Putamen (tissue), 1 donor: ENCODE measurements at places on chromosomes 12 and 14.

DNA sequence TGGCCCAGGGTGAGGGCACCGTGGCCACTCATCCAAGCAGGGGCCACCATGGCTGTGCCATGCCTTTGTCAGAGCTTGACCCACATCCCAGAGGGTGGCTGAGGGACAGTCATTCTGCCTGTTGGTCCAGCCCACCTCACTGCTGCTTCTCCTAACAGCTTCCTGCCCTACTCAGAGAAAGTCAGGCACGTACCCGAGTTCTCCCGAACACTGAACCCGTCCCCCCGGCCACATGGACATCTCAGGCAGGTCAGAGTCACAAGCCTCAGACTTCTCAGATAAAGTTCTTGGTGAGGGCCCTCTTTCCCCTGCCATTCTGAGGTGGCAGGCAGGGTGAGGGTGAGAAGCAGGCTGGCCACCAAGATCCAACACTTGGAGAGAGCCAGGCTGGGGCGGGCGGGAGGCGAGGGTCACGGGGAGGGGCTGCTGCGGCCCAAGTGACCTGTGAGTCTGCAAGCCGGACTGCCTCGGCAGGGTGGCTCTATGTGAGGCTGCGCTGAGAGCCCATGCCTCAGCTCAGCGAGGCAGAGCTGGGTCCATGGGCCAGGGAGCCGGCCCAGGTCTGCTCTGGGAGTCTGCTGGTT lies 317.8 kb downstream of the TMEM121 start:
- no peak for DNase-seq

DNA sequence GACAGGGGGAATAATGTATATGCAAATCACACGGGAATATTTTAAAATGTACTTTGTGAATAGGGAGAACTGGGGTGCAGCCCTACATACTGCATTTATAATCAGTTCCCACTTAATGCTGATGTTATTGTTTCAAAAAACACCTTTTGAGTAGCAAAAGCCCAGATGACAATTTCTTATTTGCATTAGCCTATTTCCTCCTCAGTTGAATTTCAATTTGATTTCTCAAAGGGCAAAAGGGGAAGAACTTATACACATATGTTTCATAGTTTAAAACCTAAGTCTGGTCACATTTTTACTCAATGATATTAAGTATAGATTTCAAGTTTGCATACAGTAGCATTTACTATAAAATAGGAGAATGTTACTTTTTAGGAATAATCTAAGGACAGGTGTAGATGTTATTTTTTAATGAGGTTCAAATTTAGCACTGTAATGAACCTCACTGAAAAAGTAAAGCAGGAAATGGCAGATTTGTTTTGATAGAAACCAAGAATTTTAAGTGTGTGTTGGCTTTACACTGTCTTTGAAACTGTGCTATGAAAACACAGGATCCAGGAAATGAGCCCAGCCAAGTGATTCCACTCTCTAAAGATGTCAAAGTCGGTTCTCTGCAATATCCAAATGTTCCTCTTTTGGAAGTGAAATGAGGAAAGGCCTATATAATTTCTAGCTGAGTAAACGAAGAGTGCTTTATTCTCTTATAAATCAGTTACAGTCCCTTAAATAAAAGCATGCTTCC lies 367.4 kb downstream of the BTG1 start:
- DNase-seq, result no peak

DNA sequence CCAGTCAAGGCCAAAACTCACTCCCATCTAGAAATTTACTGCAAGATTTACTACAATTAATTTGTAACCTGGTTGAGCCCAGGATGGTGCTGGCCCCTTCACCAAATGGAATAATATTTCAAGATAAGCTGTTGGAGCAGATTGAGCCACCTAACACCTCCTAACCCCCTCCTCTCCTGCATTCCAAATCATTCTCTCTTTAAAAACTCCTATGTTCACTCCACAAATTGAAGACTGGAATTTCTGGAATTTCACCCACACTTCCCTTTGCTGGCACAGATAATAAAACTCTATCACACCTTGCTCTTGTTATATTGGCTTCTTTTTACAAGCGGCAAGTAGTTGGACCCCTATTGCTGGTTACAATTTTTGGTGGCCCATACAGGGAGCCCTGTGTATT lies 41.7 kb downstream of the MIS18BP1 start:
- DNase-seq, result no peak

DNA sequence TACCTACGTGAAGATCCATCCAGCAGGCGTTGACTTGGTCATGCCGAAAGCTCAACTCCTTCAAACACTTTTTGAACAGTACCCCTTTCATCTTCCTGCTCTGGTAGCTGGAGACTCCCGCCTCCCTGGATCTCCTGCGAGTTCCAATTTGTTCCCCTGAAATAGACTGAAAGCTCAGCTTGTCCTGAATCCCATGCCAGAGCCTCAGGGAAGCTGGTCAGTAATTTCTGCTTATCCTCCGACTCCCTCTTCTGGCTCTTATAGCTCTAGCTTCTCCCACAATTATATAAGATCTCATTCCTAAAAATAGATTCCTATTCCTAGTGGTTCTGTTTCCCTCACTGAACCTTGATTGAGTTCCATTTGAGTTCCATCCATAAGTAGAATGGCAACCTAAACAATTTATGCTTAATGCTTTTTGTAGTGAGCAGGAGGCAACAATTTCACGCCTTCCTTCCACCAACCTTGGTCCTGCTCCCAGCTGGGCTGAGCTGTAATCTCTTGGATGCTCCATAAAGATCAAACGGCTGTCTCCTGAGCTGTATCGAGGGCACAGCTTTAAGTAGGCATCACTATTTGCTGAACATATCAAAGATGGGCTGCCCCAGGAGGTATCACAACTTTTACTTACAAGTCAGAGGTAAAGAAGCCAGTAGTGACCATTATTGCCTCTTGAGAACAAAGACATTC lies 8.0 kb upstream of the TMEM132C start:
- peak; percentile 67 for DNase-seq

- DNase-seq, result no peak
Measured at GRCh38 chr14:30496852-30497251, 62.1 kb upstream of the G2E3 start.

DNA sequence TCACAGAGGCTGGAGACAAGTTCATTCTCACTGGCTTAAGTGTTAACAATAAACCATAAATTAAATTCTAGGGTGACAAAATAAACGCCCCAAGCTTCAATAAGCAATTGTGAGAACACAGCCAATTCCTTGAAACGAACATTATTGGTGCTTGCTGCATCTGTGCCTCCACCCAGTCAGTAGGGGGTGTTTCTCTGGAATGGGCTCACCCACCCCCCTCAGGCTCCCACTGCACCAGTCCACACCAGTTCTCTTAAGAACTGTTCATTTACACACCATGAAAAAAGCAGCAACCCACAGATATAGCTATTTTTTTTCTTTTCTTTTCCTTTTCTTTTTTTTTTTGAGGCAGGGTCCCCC lies 34.7 kb downstream of the CDC42BPB start:
- DNase-seq, result no peak

DNA sequence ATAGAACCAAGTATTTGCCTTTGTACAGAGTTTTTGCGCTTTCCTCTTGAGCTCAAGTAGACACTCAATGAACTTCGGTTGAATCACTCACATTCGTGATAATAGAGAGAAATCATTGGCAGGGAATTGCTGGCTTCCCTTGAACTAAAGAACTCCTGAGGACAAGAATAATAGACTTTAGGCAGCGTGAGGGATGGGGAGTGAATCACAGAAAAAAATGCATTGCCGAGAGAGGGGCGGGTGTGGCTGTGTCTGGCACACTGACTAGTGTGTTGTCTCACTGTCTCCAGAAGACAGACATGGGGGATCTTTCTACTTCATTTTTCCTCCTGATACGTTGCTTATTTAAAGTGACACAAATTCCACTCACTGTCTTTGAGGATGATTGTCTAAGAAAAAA lies 805.2 kb downstream of the BCL11B start:
- DNase-seq, result no peak

GRCh38 chr14:35441160-35441559 lies 36.6 kb upstream of the NFKBIA start:
- DNase-seq, result no peak

DNA sequence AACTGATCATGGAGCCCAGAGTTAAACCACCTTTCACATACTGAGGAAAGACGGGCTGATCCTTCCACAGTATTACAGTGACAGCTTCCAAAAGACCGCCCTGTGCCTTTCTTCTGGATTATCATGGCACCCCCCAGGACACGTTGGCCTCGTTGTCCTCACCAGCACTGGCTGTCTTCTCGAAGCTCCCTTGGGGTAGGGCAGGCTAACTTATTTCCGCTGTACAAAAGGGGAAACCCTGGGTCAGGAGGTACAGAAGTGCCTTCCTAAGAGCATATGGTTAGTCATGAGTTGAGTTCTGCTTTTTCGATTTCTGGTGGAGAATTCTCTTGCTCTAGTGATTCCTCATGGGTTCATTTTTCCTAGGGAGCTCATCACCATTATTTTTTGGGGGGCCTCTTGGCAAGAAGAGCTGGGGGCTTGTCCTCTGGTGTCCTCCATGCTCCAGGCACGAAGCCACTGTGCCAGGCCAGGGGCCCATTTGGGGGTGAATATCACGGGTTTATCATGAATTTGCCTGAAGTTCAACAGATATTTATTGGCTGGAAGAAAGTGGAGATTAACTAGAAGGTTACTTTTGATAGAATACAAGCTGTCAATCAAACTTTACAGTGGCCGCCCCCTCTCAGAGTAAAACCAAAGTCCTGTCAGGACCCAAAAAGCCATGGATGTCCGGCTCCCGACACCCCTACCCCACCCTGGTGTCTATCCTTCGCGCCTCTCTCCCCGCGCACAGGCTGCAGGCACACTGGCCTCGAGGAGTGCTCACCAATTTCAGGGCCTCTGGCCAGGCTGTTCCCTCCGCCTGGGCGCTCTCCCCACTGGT lies 8.8 kb upstream of the TRAF3 start:
- DNase-seq, result no peak

GRCh38 chr12:80717856-80718255 lies 1.1 kb downstream of the MYF5 start:
- no peak for DNase-seq

GRCh38 chr14:70045844-70046535 lies 142.8 kb downstream of the SLC8A3 start:
- peak; percentile 20 for DNase-seq

- DNase-seq, result no peak
Measured at GRCh38 chr14:95701846-95702221, 12.1 kb downstream of the TCL1A start.

DNA sequence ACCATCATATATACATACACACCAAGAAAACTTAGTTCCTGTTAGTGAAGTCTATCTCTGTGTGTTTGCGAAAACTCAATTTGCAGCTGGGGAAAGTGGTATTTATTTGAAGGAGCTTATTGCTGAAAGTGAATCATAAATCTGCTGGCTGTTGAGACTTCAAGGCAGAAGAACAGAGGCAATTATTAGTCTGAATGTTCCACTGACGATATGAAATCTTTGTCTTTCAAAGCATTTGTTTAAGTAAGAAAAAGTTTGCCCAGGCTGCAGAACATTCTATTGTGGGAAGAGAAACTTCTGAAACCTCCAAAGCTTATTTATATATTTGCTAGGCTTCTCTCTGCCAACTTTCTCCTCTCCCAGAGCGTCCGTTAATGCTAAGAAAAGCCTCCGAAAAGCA lies 255.7 kb upstream of the TMPO start:
- DNase-seq, result peak; percentile 1

- DNase-seq, result peak; percentile 67
Measured at GRCh38 chr14:69068744-69069421, 84.0 kb downstream of the DCAF5 start.

DNA sequence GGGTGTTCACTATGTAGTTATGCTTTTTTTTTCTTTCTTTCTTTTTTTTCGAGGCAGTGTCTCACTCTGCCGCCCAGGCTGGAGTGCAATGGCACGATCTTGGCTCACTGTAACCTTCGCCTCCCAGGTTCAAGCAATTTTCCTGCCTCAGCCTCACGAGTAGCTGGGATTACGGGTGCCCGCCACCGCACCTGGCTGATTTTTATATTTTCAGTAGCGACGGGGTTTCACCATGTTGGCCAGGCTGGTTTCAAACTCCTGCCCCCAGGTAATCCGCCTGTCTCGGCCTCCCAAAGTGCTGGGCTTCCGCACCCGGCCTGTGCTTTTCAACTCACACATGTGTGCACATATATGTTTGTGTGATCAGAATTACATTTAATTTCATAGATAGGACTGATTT lies 38.9 kb upstream of the AMN start:
- no peak for DNase-seq

DNA sequence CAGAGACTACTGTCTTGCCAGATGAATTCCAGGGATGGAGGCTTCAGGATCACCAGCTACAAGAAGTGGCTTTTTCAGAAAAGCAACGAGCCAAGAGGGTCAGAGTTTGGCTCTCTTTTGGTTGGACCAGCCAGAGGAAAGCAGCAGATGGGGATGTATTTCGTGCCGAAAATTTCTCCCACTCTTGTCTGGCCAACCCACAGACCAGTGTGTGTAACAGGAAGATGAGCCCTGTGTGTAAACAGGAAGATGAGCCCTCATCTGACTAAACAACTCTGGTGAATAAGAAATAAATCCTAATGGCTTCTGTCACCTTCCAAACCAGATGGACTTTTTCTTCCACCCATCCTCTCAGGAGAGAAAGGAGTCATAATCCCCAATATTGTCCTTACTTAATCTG lies 13.1 kb downstream of the GPR68 start:
- DNase-seq, result no peak
